ENCODE measurements at places on chromosomes 16 and 17. TPM values are rescaled to one million over a fixed set of nuclear protein-coding genes. Genes with fewer than 3 reads are reported as not detected.
A peak's percentile ranks its signal among the peaks of the same experiment; 100 is the strongest.

DNA sequence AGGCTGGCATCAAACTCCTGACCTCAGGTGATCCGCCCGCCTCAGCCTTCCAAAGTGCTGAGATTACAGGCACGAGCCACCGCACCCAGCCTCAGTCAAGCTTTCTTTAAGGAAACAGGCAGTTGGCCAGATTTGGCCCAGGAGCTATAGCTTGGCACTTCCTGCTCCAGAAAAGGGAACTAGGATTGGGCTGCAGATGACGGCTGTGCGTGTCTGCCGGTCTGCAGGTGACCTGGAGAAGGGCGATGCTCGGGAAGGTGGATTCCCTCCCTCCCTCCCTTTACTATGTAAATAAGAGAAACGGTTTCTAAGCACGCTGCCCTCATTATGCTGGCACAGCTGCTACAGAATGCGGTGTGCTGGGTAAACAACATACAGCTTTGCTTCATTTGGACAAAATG lies 215.9 kb downstream of the RPTOR start:
- DNase-seq, result no peak

DNA sequence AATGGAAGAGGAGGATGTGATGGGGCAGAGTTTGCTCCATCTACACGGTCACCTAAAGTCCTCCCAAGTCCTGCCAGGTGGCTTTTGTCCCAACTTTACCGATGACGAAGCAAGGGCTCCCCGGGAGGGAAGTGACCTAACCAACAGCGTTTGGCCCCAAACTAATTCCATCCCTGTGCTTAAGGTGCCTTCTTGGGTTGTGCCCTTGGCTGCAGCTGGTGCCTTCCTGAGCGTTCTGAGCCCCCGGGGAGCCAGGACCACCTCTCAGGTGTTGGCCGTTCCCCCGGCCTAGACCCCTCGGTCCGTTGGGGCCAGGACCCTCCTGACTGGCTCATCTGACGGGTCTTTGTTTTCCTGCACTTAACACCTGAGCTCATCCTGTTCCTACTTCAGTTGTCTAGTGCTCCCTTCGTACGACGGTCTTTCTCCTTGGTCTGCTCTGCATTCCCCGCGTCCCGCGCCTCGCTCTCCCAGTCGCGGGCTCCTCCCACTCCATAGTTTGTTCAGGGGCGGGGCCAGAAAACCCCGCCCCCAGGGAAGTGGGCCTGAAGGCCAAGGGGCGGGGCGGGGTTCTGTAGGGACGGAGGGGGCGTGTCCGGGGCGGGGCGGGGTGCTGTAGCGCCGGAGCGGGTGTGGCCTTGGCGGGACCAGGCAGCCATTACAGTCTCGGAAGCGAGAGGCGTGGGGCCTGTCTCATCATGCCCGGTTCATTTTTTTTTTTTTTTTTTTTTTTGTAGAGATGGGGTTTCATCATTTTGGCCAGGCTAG lies 822 bp upstream of the ZSCAN10 start:
- DNase-seq, result peak; percentile 95

DNA sequence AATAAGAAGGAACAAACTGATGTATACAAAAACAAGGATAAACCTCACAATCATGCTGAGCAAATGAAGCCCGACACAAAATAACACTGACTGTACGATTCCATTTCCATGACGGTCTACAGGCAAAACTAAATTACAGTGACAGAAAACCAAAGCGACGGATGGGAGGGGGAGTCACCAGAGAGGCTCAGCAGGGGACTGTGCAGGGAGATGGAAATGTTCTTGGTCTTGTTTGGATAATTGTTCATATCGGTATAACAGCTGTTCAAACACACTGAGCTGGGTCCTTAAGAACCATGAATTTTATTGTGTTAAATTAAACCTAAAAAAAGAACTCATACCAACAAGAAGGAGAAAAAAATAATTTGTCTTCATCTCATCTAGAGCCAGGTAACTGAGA lies 97.8 kb downstream of the NXN start:
- no peak for DNase-seq

- peak; percentile 98 for DNase-seq
Observed at GRCh38 chr17:57662644-57663308, 82.3 kb downstream of the CCDC182 start.

DNA sequence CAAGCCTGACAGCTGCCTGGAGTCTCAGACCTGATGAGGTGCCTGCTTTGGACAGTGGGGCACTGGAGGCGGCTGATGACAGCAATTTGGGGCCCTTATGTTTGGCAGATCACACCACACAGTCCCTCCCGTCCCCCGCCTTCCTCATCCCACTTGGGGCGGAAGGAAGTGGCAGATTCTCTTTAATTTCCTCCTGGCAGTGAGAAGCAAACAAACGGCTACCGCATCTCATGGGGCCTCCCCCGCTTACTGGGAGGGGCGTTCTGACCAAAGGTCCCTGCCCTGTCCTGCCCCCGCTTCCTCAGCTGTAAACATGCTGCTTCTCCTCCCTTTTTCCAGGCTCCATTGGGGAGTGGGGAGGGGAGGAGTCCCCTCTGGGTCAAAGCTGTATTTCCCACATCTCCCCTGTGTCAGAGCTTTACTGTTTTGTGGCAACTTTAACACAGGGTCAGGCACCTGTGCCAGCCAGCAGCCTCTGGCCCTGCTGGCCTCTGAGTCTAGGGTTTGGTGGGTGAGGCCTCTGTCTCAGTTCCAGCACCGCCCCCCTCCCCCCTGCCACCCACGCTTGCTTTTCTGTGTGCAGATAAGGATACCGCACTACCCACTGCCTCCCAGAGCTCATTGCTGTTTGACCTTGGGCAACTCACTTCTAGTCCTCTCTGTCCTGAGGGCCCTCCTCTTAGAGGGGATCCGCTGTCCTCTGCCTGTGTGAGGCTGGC lies 5.4 kb upstream of the NFATC3 start:
- no peak for DNase-seq

TUBB3 gene
- total RNA-seq, result 163 TPM

DNA sequence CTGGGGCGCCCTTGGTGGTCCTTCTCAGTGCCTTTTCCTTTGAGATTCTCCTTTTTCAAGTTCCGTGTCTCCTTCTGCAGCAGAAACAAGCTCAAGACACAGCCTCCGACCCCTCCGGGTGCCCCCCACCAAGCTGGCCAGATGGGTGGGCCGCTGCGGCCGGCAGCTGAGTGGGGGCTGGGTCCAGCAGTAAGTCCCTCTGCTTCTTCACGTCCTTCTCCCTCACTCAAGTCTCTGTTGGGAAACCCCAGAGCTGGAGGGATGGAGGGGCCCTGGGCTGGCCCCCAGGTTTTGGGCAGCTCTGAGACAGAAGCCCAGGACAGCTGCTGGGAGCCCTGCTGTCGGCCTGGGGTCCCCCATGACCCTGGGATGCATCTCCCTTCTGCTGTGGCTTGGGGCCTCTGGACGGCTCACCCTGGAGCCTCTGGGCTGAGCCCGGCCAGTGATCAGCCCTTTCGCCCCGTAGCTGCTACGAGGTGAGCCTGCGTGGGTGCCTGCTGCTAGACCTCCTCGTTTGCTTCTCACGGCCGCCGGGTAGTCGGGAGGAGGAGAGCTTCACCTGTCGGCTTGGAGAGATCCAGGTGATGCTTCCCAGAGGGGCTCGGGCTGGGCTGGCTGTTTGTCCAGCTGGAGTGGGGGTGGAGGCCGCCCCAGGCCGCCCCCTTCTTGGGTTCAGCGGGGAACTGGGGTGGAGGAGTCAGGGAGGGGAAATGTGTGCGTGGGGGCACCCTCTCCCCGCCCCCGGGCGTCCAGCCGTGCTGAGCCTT lies 10.7 kb downstream of the ENGASE start:
- no peak for DNase-seq

CSH2 gene
- total RNA-seq, result not detected

DNA sequence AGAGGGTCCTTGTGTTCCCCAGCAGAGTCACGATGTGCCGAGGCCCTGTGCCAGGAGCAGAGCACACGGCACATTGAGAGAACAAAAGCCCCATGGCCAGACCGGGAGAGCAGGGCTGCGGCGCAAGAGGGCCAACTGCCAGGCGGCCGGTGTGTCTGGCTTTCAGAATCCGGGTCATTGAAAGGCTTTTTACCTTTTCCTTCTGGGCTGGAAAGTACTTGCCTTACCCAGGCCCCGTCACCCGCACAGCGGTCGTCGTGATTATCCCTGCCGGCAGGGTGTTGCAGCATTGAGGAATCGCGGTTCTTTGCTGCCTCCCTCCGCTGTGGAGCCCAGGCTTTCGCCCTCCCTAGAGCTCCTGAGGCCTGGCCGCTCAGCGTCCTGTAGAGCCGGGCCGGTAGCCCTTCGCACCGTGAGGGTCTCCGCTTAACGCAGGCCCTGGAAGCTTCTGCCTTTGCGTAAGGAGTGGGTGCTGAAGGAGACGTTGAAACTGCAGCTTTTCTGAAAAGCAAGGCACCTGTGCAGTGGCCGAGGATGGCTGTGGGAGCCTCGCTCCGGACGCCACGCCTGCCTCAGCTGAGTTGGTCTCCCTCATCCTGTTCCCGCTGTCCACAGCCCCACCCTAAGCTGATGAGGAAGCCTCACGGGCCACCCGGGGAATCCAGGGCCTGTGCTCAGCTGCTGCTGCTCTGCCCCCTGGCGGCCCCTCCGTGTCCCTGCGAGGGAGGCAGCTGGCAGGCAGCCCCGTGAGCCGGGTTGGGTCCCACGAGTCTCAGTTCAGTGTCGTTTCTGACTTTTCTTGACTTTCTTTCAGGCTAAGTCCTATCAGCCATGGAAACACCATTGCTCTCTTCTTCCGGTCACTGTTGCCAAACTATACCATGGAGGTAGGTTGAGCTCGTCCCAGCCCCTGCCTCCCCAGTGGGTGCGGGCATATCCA lies 8.6 kb upstream of the MC1R start:
- DNase-seq, result peak; percentile 84

GRCh38 chr17:44221084-44221861 lies 1.8 kb upstream of the UBTF start:
- peak; percentile 77 for DNase-seq

TBC1D3C gene
- total RNA-seq, result not detected

HBQ1 gene
- total RNA-seq, result 5.2 TPM

- no peak for DNase-seq
Observed at GRCh38 chr16:58047557-58048348, 22.2 kb downstream of the MMP15 start.

- DNase-seq, result no peak
Observed at GRCh38 chr17:9684955-9685621, 39.8 kb downstream of the USP43 start.

- DNase-seq, result no peak
Observed at GRCh38 chr16:66266436-66267291, 99.8 kb upstream of the CDH5 start.

DNA sequence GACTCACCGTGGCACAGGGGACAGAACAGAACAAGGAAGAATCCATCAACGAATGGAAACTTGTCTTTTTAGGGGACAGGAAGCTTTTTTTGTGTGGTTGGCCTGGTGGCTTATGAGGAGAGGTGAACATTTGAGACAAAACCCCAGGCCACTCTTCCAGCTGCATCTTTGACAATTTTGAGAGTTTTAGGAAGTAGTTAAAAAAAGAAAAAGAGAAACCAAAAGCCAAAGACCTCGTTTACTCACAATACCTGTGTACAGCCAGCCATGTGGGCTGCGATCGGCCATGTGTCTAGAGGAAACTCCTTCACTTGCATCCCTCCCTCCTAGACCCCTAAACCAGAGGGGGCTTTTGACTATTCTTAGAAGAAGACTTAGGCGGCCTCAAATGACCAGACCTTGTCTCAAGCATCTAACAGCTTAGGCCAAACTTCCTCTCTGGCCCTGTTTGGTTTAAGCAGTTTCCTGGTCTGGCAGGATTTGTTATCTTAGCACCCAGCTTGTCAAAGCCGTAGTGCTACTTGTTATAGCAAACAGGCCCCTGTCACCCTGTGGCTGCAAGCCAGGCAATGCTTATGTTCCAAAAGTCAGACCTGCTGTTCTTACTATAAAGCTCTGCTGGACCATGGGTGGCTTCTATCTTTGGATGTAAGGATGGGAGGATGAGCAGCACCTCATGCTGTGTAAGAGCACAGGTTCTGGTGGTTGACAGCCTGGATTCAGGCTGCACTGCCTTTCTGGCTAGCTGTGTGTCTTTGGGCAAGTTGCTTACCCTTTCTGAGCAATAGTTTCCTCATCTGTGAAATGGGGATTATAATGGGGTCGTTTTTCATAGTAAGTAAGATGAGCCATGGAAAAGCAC lies 17.7 kb downstream of the KSR1 start:
- DNase-seq, result no peak

DNA sequence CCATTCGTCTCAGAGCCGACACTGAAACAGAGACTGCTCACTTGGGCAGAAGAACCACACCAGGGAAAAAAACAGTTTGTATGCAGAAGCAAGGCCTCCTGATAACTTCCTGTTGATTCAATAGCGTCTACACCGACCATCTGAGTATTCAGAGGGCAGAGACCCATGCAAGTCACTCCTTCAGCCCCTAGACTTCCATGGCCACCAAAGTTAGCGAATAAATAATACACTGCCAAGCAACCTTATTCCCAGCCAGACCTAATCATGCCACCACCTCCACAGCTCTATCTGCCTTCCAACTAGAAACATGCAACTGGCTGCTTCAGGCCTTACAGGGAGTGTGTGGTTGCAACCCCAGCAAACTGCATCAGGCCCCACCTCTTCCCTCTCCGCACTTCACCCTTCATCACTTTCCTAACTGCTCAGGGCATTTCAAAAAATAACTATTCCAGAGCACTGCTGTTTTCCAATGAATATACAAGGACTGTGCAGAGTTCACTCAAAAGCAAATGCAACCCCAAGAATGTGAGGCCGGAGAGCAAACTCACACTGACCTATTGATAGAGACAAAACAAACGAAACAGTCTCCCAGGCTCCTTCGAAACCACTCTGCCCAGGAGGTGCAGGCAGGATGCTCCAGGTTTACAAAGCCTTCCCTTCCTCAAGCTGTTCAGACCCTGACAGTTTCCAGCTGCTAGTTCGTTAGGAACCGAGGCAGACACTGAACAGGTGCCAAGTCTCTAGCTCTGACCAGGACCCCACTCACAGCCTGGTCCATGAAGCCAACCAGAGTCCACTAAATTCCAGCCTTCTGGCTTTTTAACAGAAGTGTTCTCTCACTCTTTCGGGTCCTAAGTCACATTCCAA lies 3.6 kb downstream of the USP7 start:
- no peak for DNase-seq

CHST6 gene
- 23.2 TPM for total RNA-seq

- DNase-seq, result no peak
Observed at GRCh38 chr17:64315032-64315490, 52.0 kb upstream of the TEX2 start.

DNA sequence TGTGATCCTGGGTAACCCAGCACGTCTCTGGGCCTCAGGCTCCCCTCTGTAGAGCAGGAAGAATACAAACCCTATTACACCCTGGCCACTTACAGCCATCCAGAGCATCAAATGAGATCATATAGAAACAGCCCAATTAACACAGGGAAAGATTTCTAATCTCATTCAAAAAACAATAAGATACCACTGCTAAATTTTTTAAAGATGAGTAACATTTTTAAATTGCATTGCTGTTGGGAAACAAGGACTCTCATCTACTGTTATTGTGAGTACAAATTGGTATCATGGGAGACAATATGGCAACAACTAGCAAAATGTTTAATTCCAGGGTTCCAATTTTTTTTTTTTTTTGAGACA lies 41.1 kb downstream of the SRL start:
- DNase-seq, result no peak

DNA sequence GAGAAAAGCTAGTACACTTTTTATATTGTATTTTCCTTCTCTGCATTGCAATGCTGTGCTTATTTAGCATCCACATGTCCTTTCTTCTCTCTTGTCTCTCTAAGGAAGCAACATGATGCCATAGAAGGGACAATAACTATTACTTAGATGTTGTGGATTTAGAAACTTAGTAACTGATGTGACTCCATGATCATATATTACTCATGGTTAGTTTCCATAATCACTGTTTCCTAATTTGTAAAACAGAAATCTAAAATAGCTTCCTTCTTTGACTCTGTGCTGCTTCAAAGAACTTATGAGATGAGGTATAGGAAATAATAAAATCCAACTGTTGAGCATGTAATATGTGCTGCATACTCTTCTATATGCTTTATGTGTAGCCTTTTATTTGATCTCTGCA lies 6.6 kb upstream of the ABCA5 start:
- no peak for DNase-seq

Data from WTC11 (cell line).